Esophagus squamous epithelium (tissue), 5 donors: ENCODE measurements at places on chromosomes 11 and 22. TPM values are rescaled to one million over a fixed set of nuclear protein-coding genes. Genes with fewer than 3 reads are reported as not detected.

GRCh38 chr11:30587269-30587812 is 1.2 kb upstream of the MPPED2 start:
- no peak for DNase-seq

DNA sequence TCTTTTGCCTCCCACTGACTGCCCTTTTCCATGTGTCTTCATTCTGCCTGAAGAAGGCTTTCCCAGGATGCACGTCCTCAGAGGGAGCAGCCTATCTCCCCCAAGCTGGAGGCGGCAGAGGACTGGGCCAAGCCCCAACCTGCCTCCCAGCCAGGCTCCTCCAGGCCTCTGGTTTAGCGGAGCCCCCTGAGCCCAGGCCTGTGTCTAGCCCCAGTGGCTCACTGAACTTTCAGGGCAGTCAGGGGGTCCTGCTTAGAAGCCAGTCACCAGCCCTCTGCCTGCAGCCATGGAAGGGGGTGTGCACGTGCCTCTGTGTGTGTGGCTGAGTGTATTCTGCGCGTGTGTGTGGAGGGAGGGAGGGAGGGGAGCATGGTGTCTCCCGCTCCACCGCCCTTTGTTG is 10.4 kb upstream of the GRK2 start:
- no peak for DNase-seq

GRCh38 chr22:37314315-37315074 is 32.2 kb downstream of the CYTH4 start:
- DNase-seq, result no peak

GRCh38 chr11:75719340-75720239 is 2.0 kb downstream of the MOGAT2 start:
- no peak for DNase-seq

- DNase-seq, result no peak
Measured at GRCh38 chr11:83070731-83071566, 748 bp downstream of the RAB30 start.

GRCh38 chr22:46350121-46350520 is 14.6 kb downstream of the TRMU start:
- no peak for DNase-seq

Gene MS4A6E
- total RNA-seq, result not detected

- no peak for DNase-seq
Measured at GRCh38 chr11:44275241-44275640, 34.7 kb downstream of the ALX4 start.

DNA sequence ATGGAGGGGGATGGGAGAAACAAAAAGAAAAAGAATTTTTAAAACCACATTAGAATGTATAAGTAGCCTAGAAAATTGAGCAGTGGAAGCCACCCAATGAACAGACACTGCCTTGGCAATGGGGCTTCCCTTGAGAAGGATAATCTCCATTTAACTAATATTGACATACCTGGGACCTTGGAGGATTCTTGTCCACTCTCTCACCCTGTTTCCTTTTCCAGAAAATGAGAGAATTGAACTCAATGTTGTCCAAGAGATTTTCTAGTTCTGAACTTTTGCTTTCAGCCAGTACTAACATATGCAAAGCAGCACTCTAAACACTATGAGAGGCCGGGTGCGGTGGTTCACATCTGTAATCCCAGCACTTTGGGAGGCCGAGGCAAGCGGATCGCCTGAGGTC is 524 bp downstream of the MS4A8 start:
- DNase-seq, result no peak

GRCh38 chr11:126833065-126833464 is 167.5 kb downstream of the KIRREL3 start:
- DNase-seq, result no peak

DNA sequence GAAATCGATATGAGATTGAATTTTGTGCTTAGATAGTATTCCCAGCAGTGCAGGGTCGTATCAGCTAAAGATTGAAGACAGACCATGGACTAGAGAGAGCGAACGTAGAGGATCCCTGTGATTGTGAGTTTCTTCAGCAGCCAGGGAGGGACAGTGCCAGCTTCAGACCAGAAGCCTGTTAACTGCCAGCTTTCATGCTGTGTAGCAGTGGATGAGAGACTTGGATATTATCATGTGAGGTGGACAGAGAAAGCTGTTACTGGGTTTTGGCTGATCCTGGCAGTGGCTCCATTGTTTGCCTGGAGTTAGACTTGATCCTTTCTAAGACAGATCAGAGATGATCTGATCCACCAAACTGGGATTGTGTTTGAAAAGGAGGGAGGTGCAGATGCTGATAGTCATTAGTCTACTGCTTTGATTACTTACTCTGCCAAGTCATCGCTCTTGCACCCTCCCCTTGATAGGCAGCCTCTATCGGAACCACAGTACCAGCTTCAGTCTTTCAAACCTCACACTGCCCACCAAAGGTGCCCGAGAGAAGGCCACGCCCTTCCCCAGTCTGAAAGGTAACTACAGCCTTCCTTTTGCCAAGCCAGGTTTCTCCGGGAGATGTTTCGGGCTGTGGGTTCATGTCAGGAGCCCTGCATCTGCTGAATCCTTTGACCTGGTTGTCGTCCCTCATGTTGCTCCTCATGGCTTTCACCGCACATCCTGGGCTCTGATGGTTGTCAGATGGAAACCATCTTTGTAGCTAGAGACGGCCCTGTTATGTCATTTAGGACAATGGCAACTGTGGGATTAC is 16.2 kb downstream of the MADD start:
- DNase-seq, result no peak

Gene PRR14L
- 29.5 TPM for total RNA-seq

Gene CELF1
- 51.3 TPM for total RNA-seq

GRCh38 chr22:49263101-49263500 is 564.6 kb downstream of the BRD1 start:
- DNase-seq, result no peak

Gene GVQW3
- 0.15 TPM for total RNA-seq

DNA sequence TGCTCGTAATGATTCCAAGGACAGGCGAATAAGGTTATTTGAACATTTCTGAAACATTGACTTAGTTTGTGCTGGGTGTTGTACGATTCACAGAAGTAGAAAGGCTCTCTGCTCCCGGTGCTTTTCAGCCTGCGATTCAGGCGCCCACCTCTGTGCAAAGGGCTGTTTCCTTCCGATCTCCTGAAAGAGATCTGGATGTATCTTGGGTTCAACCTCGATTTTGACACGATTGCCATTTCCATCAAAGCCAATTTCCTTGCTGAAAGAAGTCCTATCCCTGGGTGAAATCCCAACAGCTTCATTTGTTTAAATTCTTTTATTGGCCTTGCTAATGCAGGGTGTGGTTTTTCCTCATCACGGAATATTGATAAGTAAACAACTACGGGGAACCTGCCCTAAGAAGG is 1.1 kb upstream of the ZC3H12C start:
- DNase-seq, result no peak

GRCh38 chr11:65479184-65480145 is 19.4 kb upstream of the MALAT1 start:
- DNase-seq, result no peak

DNA sequence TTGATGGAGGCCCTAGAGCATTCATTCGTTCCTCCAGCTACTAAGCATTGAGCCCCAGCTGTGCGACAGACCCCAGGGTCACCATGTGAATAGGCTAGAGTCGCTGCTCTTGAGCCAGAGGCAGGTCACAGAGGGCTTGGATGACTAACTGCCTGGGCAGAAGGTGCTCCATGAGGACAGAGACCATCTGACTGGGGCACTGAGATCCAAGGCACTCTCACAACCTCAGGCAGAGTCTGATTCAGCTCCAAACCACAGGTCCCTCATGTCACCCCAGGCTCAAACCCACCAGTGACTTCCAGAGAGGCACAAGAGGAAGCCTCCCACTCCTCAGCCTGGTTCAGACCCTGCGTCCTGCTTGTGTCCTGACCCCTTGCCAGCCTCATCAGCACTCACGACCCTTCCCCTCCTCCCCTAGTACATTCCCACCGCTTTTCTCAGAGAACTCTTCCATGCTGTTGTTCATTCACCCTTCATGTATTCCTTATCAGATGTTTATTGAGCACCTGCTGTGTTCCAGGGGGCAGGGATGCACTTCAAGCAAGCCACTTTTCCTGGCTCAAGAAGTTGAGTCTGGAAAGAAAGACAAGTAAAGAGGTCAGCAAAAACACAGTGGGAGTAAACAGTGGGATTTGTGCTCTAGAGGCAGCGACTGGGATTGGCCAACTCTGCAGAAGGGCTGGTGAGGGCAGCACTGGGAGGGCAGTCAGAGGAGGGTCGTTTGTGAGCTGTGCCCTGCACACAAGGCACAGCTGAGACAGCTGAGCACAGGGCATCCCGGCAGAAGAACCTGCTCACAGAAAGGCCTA is 9.3 kb downstream of the OAF start:
- DNase-seq, result no peak

- DNase-seq, result no peak
Measured at GRCh38 chr11:78179459-78180071, 8.9 kb downstream of the KCTD21 start.

DNA sequence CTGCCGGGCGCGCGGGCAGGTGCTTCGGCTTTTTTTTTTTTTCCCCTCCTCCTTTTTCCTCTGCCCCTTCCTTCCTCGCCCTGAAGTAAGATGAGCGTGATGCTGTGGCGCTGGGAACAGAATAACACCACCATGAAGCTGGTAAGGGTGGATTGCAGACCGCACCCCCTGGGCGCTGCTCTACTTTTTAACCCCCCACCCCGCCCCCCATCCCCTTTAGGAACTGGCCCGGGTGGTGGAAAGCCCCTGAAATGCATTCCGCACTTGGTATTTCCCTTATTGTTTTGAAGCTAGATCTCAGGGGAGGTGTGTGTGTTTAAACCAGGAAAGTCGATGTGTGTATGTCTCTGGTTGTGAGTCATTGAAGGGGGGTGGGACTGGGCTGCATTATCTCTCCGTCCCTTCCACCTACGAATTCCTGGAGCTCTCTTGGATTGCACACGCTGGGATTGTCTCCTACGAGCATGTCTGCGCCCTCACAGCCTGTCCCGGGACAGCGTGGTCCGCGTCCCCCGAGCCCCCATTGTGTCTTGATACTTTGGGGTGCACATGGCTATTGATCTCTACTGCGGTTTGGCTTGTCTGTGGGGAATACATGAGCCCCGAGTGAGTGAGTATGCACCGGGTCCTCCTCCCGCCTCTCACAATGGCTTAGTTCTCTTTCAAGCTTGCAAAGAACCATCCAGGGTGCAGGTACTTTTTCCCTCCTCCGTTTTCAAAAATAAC is 64.9 kb downstream of the NAV2 start:
- no peak for DNase-seq

DNA sequence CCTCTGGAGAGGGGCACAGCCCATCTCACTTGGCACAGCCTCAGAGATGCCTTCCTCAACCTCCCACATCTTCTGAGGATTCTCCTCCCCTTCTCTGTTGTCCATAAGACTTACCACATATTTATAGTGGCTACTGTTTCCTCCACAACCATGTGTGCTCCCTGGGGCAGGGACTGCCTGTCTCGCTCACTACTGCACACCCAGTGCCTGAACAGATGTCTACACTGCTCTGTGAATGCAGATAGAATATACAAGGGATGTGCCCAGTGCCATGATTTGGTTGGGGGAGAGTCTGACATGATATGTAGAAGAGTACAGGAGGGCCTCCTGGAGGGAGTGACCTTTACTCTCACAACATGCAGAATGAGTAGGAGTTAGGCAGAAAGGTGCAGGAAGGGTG is 67.3 kb upstream of the ANO1 start:
- no peak for DNase-seq

DNA sequence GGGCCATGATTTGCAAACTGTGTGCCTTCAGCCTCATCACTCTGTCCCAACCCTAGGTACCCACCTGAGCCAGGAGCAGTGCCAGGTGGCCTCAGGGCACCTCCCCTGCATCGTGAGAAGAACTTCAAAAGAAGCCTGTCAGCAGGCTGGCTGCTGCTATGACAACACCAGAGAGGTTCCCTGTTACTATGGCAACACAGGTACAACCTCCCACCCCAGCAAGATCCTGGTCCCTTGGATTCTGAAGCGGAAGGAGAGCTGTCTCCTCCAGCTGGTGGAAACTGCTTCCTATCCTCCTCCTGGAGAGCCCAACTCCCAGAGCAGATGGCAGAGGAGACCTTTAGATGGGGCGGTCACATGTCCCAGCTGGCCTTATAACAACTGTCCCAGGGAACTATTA is 2.9 kb downstream of the ZP1 start:
- DNase-seq, result no peak

DNA sequence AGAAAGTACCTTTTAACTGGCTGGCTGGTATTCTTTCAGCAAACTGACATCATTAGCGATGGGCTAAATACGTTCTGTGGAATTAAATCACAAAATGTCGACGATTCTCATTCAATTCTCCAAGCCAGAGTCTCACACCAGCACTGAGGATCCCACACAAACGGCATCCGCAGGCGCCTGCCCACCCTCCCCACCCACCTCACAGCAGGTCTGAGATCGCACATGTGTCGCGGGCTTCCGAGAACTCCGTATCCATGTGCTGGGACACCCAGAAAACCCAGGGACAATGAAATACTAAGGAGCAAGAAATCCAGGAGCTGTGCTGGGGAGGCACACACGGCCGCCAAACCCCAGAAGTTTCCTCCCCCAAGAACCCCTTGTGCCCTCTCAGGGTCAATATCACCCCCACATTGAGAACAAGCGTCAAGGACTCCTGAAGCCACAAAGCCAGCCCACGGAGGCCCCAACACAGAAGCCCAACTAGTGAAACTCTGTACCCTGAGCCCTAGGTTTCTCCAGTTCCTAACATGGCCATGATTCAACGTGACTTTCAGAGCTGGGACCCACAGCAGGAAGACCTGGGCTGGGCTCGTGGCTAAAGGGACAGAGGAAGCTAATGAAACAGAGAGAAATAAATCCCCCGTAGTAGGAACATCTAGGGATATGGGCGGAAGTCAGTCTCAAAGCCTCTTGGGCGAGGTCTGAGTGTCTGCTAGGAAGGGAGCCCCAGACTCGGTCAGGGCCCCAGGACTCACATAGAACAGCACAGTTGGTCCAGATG is 8.0 kb downstream of the TOLLIP start:
- no peak for DNase-seq

DNA sequence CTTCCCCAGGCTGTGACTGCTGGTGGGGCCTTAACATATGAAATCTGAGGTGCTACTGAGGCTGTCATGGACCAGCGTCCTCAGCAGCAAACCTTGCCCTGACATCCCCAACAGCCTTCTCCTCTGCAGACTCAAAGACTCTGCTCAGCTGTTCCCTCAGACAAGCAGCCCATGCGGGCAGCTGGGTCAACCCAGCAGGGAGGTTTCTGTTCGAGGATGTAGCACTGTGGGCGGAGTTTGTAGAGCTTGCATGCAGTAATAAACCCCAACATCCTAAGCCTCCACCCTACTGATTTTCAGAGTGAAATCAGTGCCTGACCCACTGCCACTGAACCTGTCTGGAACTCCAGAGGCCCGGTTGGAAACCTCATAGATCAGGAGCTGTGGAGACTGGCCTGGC is 88.8 kb upstream of the XKR3 start:
- DNase-seq, result no peak

GRCh38 chr11:122491509-122491908 is 164.0 kb upstream of the UBASH3B start:
- DNase-seq, result no peak
